AML-193 (cell line): ENCODE measurements at places on chromosomes 16 and 17.
A peak's percentile ranks its signal among the peaks of the same experiment; 100 is the strongest.

GRCh38 chr16:49592546-49593423 is 219.2 kb downstream of the C16orf78 start:
- peak; percentile 0 for DNase-seq

DNA sequence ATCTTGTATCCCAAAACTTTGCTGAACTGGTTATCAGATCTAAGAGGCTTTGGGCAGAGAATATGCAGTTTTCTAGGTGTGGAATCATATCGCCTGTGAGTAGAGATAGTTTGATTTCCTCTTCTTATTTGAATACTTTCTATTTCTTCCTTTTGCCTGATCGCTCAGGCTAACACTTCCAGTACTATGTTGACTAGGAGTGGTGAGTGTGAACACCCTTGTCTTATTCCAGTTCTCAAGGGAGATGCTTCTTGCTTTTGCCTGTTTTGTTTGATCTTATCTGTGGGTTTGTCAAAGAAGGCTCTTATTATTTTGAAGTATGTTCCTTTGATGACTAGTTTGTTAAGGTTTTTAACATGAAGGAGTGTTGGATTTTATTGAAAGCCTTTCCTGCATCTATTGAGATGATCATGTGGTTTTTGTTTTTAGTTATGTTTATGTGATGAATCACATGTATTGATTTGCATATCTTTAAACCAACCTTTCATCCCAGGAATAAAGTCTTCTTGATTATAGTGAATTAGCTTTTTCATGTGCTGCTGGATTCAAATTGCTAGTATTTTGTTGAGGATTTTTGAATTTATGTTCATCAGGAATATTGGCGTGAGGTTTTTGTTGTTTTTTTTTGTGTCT is 17.0 kb upstream of the CCL13 start:
- no peak for DNase-seq

DNA sequence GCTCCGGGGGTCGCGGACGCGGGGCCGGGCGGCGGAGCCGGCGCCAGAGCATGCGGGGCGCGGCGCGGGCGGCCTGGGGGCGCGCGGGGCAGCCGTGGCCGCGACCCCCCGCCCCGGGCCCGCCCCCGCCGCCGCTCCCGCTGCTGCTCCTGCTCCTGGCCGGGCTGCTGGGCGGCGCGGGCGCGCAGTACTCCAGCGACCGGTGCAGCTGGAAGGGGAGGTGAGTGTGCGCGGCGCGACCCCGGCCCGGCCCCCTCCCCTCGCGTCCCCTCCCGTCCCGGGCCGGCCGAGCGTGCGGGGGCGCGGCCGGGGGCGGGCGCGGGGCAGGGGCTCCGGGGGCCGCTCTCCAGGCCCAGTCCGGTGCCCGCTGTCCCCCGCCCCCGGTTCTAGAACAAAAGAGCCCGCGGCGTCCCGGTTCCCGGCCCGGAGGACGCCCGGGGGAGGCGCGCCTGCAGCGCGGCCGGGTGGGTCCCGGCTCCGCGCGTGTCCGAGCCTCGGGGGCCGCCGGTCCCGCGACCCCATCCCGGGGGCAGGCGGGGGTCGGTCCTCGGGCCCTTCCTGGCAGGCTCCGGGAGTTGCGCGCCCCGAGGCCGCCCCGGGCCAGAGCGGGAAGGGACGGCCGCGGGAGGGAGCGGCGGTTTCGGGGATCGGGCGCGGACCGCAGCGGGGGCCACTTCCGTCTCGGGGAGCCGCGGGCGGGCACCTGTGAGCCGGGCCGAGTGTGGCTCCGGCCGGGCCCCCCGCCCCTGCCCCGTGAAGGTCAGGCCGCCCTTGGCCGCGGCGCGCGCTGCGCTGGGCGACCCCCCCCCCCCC is 563 bp downstream of the METRNL start:
- no peak for DNase-seq

- no peak for DNase-seq
These were observed 391.1 kb downstream of the CNTNAP4 start for GRCh38 chr16:76668207-76668725.

DNA sequence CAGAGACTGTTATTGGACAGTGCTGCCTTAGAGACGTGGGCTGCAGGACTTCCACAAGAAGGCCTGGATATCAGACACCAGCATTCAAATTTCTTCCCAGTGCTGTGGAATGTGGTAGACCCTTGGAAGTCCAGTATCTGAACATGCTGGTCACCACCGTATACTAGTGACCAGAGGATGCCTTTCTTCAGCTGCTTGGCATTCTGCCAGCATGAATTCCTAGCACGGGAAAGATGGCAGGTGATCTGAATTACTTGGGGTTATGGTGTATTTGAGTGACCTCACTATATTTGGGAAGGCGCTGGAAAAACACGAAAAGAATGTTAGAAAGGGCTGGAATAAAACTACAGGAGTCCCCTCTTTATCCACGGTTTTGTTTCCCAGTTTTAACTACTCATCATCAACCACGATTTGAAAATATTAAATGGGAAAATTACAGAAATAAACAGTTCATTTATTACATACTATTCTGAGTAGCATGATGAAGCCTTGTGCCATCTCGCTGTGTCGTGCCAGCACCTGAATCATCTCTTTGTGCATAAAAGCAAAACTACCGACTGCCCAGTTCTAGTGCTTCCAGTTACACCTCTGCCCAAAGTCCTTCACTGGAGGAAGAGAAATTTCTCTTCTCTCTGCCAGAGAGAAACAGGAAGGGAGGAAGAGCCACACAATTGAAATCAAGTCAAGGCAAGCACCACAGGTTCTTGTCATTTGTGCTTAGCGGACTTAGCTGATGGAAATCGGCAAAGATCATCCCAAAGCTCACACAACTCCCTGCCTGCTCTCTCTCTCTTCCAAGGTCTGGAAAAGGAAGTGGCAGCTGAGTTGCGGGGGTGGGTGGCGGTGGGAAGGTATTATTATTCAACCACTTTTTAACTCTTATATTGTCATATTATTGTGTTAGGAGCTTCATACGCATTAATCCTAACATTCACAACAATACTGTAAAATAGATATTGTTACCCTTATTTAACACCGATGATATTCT is 1.4 kb upstream of the CHST4 start:
- DNase-seq = no peak

DNA sequence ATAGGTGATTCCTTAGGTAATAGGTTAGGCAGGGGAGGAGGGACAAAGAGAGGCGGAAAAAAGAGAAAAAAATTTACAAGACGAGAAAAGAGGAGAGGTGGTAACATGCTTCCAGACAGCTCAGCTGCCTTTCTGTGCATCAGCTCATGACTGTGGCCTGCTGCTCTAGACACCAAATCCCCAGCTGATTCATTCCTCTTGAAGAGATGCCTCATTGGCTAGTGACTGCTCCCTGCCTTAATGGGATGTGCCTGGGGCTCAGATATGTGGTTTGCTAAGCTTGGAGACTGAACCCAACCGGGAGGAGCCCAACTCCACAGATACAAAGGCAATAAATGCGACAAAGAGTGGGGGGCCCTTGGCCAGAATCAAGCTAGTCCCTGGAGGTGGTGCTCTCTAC is 105.9 kb upstream of the FAM20A start:
- DNase-seq = no peak

- DNase-seq = no peak
These were observed 5.4 kb upstream of the PRR35 start for GRCh38 chr16:554640-555365.

DNA sequence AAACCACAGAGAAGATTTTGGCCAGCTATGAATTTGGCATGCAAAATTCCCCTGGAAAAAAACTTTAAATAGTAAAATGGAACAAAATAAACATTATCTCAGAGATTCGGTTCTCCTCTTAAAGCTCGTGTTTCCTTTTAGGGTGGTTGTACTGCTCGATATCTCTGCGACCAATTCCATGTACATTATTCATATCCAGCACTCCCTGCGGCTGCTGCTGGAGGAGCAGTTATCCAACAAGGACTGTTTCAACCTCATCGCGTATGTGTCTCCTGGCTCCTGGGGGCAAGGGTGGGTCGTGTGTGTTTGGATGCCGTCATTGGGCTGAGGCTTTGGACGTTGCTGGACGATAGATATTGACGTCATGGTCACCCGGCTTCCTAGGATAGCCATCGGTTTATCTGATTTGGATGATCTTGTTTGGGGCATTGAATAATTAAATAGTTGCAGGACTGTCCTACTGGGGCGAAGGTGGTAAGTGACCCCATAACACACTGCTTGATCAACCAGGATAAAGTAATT is 33.8 kb downstream of the VWA3A start:
- no peak for DNase-seq

- DNase-seq = no peak
These were observed 3.8 kb downstream of the CCL16 start for GRCh38 chr17:35977509-35977908.

- no peak for DNase-seq
These were observed 4.2 kb upstream of the ALOX15 start for GRCh38 chr17:4645642-4646041.

GRCh38 chr16:72815348-72816318 is 232.3 kb downstream of the ZFHX3 start:
- no peak for DNase-seq

GRCh38 chr17:14737984-14738651 is 437.2 kb downstream of the HS3ST3B1 start:
- peak; percentile 34 for DNase-seq

GRCh38 chr17:82373731-82374625 is 2.4 kb downstream of the UTS2R start:
- DNase-seq = no peak

GRCh38 chr16:16025214-16025968 is 76.0 kb downstream of the ABCC1 start:
- no peak for DNase-seq

GRCh38 chr17:32445074-32445415 is 735 bp downstream of the PSMD11 start:
- peak; percentile 40 for DNase-seq

DNA sequence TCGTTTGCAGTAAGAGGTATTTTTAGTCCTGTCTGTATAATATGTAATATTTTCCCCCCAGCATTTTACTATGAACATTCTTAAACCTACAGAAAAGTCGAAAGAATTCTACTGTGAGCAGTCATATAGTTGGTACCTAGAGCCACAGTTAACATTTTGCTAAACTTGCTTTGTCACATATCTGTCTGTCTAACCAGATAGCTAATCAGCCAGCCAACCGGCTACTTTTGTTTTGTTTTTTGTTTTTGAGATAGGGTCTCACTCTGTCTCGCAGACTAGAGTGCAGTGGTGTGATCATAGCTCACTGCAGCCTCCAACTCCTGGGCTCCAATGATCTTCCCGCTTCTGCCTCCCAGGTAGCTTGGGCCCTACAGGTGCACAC is 73.3 kb downstream of the ABCC1 start:
- DNase-seq = no peak

- DNase-seq = peak; percentile 29
These were observed 2.7 kb downstream of the PLEKHH3 start for GRCh38 chr17:42673885-42674754.

DNA sequence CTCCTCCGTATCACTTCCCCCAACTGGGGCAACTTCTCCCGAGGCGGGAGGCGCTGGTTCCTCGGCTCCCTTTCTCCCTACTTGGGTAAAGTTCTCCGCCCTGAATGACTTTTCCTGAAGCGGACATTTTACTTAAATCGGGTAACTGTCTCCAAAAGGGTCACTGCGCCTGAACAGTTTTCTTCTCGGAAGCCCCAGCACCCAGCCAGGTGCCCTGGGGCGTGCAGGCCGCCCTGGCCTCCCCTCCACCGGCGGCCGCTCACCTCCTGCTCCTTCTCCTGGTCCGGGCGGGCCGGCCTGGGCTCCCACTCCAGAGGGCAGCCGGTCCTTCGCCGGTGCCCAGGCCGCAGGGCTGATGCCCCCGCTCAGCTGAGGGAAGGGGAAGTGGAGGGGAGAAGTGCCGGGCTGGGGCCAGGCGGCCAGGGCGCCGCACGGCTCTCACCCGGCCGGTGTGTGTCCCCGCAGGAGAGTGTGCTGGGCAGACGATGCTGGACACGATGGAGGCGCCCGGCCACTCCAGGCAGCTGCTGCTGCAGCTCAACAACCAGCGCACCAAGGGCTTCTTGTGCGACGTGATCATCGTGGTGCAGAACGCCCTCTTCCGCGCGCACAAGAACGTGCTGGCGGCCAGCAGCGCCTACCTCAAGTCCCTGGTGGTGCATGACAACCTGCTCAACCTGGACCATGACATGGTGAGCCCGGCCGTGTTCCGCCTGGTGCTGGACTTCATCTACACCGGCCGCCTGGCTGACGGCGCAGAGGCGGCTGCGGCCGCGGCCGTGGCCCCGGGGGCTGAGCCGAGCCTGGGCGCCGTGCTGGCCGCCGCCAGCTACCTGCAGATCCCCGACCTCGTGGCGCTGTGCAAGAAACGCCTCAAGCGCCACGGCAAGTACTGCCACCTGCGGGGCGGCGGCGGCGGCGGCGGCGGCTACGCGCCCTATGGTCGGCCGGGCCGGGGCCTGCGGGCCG is 1.6 kb downstream of the HIC1 start:
- no peak for DNase-seq

DNA sequence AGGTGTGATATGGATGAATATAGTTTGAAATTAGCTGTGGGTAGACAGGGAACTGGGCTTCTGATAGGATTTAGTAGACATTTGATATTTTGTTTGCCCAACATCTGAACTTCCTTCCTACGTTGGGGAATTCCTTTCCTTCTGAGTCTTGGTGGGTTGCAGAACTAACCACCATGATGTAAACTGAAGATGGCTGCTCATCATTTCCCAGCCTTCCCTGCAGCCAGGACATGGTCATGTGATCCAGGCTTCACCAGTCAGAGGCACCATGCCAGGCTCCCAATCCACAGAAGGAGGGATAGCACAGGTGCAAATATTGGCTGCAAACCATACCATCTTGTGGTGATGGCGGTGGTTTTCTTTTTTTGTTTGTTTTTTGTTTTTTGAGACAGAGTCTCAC is 57.4 kb downstream of the EMP2 start:
- DNase-seq = no peak

- no peak for DNase-seq
These were observed at the start of gene NXPH3 for GRCh38 chr17:49575679-49576087. Gene NXPH3, plus strand, starts transcription at chr17:49575871. Its CDS starts 349 bp downstream, at chr17:49576220.

DNA sequence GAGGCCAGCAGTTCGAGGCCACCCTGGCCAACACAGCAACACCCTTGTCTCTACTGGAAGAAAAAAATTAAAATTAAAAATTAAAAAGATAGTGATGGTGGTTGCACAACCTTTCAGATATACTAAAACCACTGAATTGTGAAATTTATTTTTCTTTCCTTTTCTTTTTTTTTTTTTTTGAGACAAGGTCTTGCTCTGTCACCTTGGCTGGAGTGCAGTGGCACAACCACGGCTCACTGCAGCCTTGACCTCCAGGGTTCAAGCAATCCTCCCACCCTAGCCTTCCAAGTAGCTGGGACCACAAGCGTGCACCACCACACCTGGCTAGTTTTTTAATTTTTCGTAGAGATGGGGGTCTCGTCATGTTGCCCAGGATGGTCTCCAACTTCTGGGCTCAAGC is 254.4 kb downstream of the SLC39A11 start:
- DNase-seq = no peak

- peak; percentile 100 for DNase-seq
These were observed 10.7 kb upstream of the KRT28 start for GRCh38 chr17:40810494-40810893.
